Kasumi-1 (cell line): ENCODE measurements at places on chromosomes 1 and 21.

DNA sequence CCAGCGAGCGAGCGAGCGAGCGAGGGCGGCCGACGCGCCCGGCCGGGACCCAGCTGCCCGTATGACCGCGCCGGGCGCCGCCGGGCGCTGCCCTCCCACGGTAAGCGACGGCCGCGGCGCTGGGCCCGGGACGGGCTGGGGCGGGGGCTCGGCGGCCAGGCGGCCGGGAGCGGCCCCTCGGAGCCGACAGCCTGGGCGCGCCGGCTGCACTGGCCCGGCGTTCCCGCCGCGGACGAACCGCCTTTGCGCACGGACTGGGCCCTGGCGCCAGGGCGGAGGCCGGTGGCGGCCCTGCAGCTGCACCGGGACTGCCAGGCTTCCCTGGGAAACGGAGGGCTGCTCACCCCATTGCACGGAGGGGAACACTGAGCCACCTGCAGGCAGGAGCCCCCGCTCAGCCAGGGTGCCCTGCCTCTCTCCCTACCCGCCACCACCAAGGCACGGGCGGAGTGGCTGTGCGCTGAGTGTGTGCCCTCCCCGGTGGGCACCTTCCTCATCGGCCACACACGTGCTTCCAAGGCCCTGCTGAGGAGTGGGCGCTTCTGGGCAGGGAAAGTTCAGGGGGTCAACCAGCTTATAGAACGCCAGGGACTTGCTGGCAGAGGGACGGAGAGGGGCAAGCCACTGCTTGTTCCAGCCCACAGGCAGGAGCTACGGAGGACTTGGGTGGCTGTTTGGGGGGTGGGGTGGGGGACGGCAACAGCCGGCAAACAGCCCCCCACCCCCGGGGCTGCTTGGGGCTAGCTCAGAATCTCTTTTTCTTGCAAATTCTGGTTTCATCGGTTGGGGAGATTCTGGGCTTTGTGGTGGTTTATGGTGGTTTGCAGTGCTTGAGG lies 532 bp downstream of the CSF1 start:
- no peak for DNase-seq

- no peak for DNase-seq
These were observed at the start of gene PM20D1 for GRCh38 chr1:205849619-205850355. Gene PM20D1 (minus strand): TSS chr1:205850132. CDS start chr1:205850072, 60 bp downstream.

DNA sequence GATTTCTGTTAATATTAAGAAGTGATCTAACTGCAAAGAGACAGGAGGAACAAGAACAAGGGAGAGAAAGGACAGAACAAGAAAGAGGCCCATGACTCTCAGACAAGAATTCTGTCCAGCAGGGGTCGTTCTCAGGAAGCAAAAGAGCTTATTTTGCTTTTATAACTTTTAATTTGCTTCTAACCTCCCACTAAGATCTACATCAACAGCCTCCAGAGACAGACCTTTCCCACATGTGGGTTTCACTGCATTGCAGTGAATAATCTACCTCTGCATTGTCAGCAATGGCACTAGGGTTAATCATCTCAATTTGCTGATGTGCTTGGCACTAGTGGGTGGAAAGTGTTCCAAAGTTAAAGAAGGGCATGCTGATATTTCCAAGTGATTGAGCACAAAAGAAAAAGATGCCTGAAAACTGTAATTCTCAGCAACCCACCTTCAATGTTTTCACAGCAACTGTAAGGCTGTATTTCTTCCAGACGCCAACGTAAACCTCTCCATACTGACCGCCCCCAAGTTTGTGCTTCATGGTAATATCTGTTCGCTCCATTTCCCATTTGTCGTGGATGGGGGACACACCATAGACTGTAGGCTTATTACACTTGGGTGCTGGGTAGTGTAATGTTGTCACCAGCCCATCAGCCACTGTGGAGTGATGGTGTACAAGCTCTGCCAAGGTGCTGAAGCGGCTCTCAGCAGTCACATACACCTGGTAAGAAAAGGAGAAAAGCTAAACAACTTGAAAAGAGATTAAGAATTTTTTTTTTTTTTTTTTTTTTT lies 39.5 kb downstream of the TOR3A start:
- peak; percentile 73 for DNase-seq

DNA sequence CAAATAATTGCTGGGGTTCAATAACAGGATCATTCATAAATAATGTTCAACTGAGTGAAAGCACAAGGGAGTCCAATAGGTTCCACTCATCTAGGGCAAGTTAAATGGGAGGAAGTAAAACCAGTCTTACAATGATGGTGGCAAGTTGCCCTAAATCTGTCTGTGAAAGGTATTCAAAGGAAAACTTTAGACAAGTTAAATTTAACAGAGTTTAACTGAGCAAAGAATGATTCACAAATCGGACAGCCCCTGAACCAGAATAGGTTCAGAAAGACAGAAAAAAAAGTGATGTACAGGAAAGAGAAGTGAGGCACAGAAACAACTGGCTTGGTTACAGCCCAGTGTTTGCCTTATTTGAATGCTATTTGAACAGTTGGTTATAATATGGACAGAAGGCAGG lies 183.5 kb upstream of the ADGRL4 start:
- no peak for DNase-seq

- no peak for DNase-seq
These were observed 995 bp downstream of the COLGALT2 start for GRCh38 chr1:184036517-184036949.

- peak; percentile 73 for DNase-seq
These were observed 30.5 kb downstream of the ZBTB8OS start for GRCh38 chr1:32619701-32620485.
